Stimulated activated CD4-positive, alpha-beta T cell treated with anti-CD3 and anti-CD28 coated beads, TNF-alpha, amount 100 ng/mL, for 1 hour (primary cell): ENCODE measurements at places on chromosomes 1 and 21.

DNA sequence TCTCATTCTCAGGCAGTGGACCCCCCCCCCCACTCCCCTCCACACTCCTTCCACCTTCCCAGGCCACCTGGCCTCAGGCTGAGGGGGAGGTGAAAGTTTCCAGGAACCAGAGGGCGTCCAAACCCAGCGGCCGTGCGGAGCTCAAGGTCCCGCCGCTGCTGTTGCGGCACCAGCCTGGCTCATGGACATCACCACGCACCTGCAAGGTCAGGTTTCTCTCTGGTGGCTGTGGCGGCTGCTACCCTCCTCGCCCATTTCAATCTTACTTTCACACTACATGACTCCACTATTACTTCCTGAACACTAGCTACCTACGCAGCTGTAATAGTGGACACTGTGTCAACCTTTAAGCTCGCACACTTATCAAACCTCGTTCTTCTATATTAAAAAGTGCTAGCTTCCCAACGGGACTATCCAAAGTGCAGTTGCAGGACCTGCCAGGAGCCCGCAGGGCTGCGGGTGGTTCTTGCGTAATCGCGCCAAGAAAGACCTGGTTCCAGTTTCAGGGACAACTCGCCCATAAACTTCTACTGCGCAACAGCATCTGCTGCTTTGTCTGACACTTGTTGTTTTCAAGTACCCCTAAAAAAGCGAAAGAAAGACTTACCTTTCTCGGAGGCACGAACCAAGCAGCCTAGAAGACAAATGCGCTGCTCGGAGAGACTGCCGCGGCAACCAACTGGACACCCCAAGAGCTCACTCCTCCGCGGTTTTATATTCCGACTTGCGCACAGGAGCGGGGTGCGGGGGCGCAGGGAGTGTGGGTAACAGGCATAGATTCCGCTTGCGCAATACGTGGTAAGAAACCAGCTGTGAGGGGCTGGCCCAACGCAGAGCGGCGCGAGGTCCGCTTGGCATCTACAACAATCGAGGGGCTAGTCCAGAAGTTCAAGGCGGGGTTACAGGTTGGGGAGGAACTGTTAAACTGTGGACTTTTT lies at the start of gene DIRAS3:
DIRAS3 (minus strand) TSS at position 687 of the 938 bp plus-strand sequence. CDS start 3,330 bp downstream, outside the sequence.
- no peak for DNase-seq

DNA sequence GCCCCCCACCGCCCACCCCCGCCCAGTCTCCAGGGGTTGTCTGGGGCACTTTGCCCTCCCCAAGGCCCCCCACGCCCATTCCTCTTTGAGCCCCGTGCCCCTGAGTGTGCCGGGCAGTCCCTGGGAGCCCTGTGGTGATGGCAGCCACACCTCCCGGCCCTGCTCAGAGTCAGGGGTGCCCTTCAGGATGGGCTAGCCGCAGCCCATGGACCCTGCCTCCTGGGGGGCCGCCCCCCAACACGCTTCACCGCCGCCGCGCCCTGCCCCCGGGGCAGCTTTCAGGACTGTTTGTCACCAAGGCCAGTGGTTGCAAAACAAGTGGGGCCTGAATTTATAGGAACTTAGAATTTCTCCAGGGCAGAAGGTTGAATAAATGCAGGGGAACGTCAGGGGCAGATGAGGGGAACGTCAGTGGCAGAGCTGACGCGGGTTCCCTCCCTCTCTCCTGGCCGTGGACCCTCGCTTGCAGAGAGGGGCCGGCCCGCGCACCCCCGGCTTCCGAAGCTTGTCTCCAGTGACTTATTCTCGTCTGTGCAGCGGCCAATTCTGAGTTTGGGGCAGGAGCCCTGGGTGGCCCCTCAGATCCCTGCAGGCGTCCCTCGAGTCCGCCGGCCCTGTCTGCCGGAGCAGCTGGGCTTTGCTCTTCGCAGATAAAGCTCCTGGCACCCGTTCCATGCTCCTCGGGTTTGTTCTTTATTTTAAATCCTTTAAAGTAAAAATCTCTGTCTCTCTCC lies 41.2 kb upstream of the ADARB1 start:
- no peak for DNase-seq

- no peak for DNase-seq
Measured at GRCh38 chr1:8941906-8942305, 3.8 kb upstream of the CA6 start.

DNA sequence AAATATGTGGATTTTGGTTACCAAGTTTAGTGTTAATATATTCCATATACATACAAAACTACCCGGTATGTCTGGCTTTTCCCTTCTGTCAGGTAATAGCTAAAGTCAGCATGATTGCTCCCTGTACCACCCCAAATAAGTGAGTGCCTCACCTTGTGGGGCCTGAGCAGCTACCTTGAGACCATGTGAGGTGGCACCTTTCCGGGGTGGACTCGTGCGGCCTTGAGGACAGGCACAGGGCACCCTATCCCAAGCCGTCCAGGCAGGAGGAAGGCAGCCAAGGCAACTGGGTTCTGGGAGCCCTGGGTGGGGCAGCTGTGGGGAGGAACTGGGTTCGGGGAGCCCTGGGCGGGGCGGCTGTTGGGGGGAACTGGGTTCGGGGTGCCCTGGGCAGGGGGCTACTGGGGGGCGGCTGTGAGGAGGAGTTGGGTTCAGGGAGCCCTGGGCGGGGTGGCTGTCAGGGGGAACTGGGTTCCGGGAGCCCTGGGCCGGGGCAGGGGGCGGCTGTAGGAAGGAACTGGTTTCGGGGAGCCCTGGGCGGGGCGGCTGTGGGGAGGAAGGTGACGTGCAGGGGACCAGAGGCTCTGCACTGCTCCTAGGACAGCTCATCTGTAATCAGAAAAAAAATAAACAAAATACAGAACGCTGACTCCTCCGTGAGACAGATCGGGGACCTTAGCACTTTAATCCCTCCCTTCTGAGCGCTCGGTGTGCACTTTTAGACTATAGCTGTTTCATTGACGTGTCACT lies 63.3 kb downstream of the POFUT2 start:
- no peak for DNase-seq

- no peak for DNase-seq
Measured at GRCh38 chr1:115654663-115655305, 13.0 kb downstream of the VANGL1 start.

- DNase-seq: no peak
Measured at GRCh38 chr1:244839656-244840055, 4.2 kb downstream of the COX20 start.

- no peak for DNase-seq
Measured at GRCh38 chr1:170126696-170127095, 19.1 kb upstream of the NTMT2 start.

GRCh38 chr1:98870959-98871903 lies 133.4 kb downstream of the PLPPR5 start:
- peak; percentile 1 for DNase-seq

DNA sequence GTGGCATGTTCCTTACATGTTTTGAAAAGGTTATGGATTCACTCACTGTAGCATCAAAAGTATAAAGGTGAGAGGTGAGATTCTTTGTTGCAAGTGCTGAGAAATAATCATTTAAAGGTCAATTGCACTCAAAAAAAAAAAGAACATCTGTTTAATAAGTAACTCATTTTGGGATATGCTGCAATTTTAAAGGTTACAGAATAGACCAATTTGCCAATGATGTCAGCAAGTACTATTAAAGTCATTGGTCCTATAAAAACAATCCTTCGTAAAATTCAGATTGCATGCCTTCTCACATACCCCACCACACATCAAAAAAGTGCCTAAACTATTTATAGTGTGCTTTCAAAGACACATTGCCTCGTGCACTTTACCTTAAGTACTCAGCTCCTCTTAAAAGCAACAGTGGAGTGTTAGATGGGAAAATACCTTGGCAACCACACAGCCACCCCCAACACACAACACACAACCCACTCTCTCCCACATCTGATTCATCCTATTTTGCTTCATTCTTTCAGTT lies 218.2 kb upstream of the ADGRL2 start:
- no peak for DNase-seq

DNA sequence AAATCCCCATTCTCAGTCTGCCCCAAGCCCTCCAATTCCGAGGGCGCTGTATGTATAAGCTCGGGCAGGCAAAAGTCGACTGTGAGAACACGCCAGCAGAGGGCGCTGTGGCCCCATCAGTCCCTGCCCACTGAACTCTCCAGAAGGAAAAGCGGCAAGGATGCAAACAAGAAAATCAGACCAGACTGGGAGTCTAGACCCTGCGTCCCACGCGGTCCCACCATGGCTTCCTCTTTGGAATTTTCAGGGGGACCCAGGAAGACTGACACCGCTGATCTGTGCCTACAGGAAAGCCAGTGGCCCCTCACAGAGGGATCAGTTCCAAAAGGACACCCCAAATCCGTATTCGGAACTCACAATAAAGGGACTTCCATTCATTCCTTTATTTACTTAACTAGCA lies 19.5 kb downstream of the TEX35 start:
- peak; percentile 42 for DNase-seq

DNA sequence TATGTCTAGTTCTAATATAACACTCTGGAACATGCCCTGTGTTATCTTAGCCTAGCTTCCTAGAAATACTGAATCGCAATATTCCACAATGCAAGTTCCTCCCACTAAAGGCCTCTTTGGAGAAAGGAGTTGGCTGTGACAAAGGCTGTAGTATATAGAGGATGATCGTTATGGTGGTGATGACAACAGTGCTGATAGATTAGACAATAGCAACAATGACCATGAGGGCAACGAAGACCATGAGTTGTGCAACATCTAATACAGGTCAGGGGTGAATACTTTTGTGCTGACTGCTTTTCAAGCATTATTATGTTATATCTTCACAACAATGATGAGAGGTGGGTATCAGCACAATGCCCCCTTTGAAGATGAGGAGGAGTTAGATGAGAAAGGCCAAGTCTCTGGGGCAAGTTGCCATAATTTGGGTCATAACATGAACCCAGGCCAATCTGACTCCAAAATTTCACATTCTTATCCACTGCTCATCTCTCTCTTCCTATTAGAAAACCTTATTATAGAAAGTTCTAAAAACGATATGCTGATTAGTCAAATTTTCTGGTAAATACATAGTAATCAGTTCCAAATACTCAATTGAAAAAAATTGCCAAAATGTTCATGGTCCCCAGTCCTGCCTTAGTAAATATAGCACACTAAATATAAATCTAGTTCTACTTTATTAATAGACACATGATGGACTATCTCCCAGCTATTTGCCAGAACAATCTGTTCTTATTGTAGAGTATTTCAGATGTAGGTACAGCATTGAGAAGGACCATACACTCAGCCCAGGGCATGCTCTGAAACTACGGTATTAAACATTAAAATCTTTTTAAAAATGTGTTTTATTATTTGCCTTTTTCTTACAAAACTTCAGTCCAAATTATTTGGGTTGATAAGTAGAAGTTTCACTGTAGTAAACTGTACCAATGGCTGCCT lies 37.5 kb downstream of the HIVEP3 start:
- DNase-seq: no peak

DNA sequence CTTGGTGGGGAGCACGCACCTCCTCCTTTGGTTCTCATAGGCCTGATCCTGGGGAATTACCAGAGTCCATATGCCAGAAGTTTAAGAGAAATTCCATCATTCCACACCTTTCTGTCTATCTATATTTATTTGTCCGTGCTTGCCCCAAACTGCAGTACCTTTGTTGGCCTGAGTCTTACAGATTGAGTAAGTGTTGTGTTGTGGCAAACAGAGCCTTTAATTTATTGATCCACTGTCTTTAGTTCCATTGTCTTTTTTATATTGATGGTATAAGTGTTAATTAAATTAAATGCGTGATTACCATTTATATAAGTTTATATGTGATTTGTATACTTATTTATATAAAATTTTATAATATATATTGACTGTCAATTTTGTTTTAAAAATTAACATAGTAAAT lies 4.9 kb downstream of the SH3BGR start:
- no peak for DNase-seq
